Skin of body (tissue), 3 donors: ENCODE measurements at places on chromosomes 7 and 10. TPM values are rescaled to one million over a fixed set of nuclear protein-coding genes. Genes with fewer than 3 reads are reported as not detected.

Gene SUGCT
- 5.2 TPM for total RNA-seq

- DNase-seq: no peak
These were observed 7.6 kb downstream of the CYCS start for GRCh38 chr7:25117226-25118047.

- DNase-seq: no peak
These were observed 832 bp downstream of the XRCC2 start for GRCh38 chr7:152674860-152675758.

GRCh38 chr7:73721377-73721817 is 1.9 kb upstream of the STX1A start:
- DNase-seq: no peak
